ENCODE measurements at places on chromosomes 6 and 20. TPM values are rescaled to one million over a fixed set of nuclear protein-coding genes. Genes with fewer than 3 reads are reported as not detected.

BPI gene
- not detected for total RNA-seq

GRCh38 chr20:48455651-48456365 lies 372.0 kb downstream of the PREX1 start:
- H3K36me3 ChIP-seq, result no peaks in the 10 kb centered on the region
- DNase-seq, result no peak
- no peaks in the 10 kb centered on the region for H3K27me3 ChIP-seq
- H3K27ac ChIP-seq, result no peak overlapping the region
- H3K4me1 ChIP-seq, result peaks cover 2% of the 10 kb centered on the region
- H3K4me3 ChIP-seq, result no peak overlapping the region

BCAS1 gene
- total RNA-seq, result 0.37 TPM

DNA sequence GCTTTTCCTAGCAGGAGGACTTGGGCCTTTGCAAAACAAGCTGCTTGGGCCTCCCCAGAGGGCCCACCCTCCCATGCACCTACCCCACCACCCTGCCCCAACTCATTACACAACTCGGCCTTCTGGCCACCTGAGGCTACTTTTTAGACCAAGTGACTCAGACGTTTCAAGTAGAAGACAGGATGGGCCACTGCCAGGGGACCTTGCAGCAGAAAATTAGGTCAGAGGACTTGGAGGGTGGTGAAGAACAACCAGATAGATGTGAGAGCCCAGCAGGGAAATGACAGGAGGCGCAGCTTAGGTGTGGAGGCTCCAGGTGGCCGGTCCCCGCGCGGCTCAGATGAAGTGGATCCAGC lies 1.4 kb downstream of the PPP1R3D start:
- no peak for DNase-seq
- H3K36me3 ChIP-seq, result peaks cover 15% of the 10 kb centered on the region
- peaks cover 10% of the 10 kb centered on the region for H3K27me3 ChIP-seq
- peak overlapping the region; percentile 67 for H3K4me3 ChIP-seq

GRCh38 chr6:80165143-80165542 lies 58.7 kb downstream of the BCKDHB start:
- no peak overlapping the region for H3K27ac ChIP-seq
- H3K4me3 ChIP-seq, result no peak overlapping the region
- H3K27me3 ChIP-seq, result no peaks in the 10 kb centered on the region
- no peaks in the 10 kb centered on the region for H3K36me3 ChIP-seq

DNA sequence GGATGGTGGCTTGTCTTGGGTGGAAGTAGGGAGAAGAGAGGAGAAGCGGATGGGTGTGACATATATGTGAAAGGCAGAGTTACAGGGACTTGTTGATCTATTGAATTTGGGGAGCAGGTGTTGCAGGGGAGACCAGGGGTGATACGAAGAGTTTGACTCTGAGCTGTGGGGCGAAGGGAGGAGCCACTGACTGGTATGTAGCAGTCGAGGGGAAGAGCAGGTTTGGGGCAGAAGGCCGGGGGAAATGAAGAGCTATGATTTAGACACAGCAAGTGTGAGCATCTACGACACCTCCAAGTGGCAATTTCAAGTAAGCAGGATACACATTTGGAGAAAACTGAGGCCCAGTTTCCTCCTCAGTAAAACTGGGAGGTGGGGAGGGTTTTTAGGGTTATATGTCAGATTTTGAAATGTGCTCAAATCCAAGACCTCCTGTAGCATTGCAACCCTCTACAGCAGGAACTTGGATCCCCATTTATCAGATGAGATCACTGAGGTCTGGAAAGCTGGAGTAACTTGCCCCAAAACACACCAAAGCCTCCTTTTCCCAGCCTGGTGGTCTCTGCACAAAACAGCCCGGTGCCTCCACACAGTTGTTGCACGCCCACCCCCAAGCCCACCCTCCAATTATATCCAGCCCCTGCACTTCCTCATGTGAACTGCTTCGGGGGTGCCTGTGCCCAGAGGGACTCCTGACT lies 137.8 kb downstream of the PREX1 start:
- peaks cover 2% of the 10 kb centered on the region for H3K4me1 ChIP-seq
- no peak overlapping the region for H3K27ac ChIP-seq
- no peaks in the 10 kb centered on the region for H3K27me3 ChIP-seq
- no peak overlapping the region for H3K4me3 ChIP-seq
- H3K36me3 ChIP-seq, result peaks cover 2% of the 10 kb centered on the region

- no peaks in the 10 kb centered on the region for H3K4me1 ChIP-seq
- peaks cover 66% of the 10 kb centered on the region for H3K36me3 ChIP-seq
- H3K27ac ChIP-seq, result no peak overlapping the region
- DNase-seq, result no peak
- H3K4me3 ChIP-seq, result no peak overlapping the region
These were observed 34.9 kb downstream of the PYGB start for GRCh38 chr20:25282796-25283195.

DNA sequence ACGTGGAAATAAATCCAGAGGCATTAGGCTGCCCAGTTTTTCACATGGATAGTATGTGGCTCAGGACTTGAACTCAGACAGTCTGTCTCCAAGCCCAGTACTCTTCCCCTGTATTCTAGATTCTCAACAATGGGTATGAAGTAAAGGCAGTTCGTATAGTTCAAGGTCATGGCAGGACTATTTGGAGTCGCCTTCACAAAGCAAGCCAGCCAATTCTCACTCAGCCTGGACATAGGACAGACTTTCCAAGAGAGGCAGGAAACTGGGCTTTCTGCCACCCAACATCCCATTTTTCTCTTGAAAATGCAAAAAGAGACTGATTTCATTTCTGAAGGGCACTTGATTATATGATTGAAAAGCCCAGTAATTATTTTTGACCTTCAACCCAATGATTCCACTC lies 111.0 kb downstream of the EDN1 start:
- DNase-seq, result no peak
- no peaks in the 10 kb centered on the region for H3K27me3 ChIP-seq
- H3K27ac ChIP-seq, result no peak overlapping the region
- no peaks in the 10 kb centered on the region for H3K36me3 ChIP-seq

DDO gene
- not detected for total RNA-seq

GRCh38 chr6:92337571-92337970 lies 1081.8 kb downstream of the EPHA7 start:
- H3K4me1 ChIP-seq, result no peaks in the 10 kb centered on the region
- no peaks in the 10 kb centered on the region for H3K27me3 ChIP-seq
- H3K4me3 ChIP-seq, result no peak overlapping the region
- H3K27ac ChIP-seq, result no peak overlapping the region
- no peak for DNase-seq

EIF6 gene
- total RNA-seq, result 150 TPM

DACT2 gene
- 1.8 TPM for total RNA-seq

C20orf144 gene
- total RNA-seq, result 0.26 TPM

DNA sequence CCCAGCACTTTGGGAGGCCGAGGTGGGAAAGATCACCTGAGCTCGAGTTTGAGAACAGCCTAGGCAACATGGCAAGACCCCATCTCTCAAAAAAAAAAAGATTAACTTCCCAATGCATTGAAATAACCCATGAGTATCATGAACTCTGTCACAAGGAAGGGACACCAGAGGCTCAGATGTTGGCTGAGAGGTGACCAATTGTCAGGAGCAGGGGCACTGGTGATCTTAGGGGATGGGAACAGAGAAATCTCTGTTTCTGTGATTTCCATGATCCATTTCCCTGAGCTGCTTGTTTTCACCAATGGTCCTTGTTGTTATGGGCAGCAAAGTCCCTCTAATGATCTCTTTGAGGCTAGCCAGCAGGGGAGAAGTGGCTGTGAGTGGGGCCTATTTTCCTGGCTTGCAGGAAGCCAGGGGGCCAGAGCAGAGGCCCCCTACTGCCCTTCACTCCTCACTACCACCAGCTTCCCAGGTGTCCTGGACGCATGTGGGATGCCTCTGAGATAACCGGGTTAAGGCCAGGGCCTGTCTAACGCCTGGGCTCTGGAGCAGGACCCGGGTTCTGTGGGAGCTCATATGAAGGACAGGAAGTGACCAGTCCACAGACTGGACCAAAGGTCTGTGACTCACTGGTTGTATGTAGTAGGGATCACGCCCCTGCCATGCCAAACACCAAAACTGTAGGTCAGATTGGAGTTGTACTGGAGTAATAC lies 54.4 kb downstream of the PCNA start:
- no peaks in the 10 kb centered on the region for H3K27me3 ChIP-seq
- no peaks in the 10 kb centered on the region for H3K4me1 ChIP-seq
- no peaks in the 10 kb centered on the region for H3K36me3 ChIP-seq
- no peak for DNase-seq
- H3K4me3 ChIP-seq, result no peak overlapping the region

TAGAP gene
- not detected for total RNA-seq

DNA sequence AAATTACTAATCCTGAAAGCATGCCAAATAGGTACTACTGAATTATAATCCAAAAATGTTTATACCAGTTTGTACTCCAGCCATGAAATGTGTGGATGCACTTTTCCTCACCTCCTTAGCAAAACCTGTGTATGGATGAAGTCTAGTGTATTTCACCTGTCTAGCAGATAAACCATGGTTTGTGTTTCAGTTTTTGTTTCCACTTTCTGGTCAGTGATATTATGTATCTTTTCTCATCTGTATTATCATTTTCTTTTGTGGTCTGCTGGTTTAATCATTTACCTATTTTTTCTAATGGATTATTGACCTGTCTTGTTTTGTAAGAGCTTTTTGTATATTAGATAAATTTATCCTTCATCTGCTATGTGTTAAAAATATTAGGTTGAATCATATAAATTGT lies 41.0 kb upstream of the TMEM217 start:
- no peaks in the 10 kb centered on the region for H3K27me3 ChIP-seq
- no peak for DNase-seq
- H3K4me3 ChIP-seq, result no peak overlapping the region
- no peak overlapping the region for H3K27ac ChIP-seq

GRCh38 chr6:26025047-26025893 lies 62.0 kb upstream of the HFE start:
- H3K27ac ChIP-seq, result peak overlapping the region; percentile 29
- no peak for DNase-seq

DNA sequence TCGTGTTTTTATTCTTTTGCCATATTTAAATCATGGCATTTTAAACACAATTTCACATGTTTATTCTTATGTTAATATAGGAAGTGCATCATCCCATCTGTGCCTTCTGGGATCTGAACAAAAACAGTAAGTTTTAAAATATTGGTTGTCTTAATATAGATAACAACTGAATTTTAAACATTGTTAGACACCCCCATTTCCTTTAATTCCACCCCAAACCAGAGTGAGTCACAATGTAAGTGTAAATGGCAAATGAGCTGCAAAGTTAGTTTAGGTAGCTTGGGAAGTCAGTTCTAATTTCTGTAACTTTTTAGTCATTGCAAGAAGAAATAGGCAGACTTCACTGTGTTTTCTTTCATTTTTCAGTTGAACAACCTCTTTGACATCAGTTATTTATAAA lies 108.0 kb downstream of the ADGRG6 start:
- no peak overlapping the region for H3K27ac ChIP-seq
- H3K4me1 ChIP-seq, result no peaks in the 10 kb centered on the region
- no peak overlapping the region for H3K4me3 ChIP-seq
- no peak for DNase-seq

GRCh38 chr6:33935439-33936080 lies 131.8 kb upstream of the MLN start:
- peak; percentile 53 for DNase-seq
- no peaks in the 10 kb centered on the region for H3K36me3 ChIP-seq
- H3K4me1 ChIP-seq, result no peaks in the 10 kb centered on the region
- no peak overlapping the region for H3K27ac ChIP-seq
- H3K27me3 ChIP-seq, result no peaks in the 10 kb centered on the region

PIGU gene
- total RNA-seq, result 35.6 TPM

SH3BGRL2 gene
- 11.7 TPM for total RNA-seq

Measured in H9 (cell line).